ENCODE measurements at places on chromosomes 16 and 17.

- no peaks in the 10 kb centered on the region for H3K4me1 ChIP-seq
- H3K4me3 ChIP-seq: no peak overlapping the region
- H3K27ac ChIP-seq: no peak overlapping the region
- no peak for DNase-seq
Measured at GRCh38 chr17:33647956-33648355, 354.9 kb upstream of the ASIC2 start.

DNA sequence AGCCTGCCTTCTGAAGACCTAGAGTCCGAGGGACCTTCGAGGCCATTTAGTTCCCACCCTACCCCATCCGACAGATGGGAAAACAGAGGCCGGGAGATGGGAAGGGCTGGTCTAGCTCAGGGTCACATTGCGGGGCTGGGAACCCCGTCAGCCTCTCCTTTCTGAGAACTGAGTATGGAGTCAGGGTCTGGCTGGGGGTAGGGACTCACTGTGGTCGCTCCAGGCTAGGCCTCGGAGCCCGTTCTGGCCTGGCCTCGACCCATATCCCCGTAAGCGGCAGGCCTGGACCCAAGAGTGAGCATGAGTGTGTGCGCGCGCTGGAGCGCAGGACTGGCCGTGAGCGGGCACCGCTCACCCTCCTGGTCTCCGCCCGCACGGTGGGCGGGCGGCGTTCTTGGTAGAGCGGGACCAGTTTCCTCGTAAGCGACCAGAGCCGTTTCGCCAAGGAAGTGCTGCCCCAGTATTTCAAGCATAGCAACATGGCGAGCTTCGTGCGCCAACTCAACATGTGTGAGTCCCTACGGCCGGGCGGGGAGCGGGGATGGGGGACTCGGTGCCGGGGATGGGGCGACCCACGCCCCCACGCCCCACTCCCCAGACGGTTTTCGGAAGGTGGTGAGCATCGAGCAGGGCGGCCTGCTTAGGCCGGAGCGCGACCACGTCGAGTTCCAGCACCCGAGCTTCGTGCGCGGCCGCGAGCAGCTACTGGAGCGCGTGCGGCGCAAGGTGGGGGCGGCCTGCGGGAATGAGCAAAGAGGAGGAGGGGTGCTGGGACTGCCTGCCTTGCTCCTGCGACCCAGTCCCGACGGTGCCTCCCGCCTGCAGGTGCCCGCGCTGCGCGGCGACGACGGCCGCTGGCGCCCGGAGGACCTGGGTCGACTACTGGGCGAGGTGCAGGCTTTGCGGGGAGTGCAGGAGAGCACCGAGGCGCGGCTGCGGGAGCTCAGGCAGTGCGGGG lies 855 bp downstream of the HSF4 start:
- H3K27ac ChIP-seq: no peak overlapping the region
- H3K4me3 ChIP-seq: peak overlapping the region; percentile 24
- H3K36me3 ChIP-seq: no peaks in the 10 kb centered on the region
- no peak for DNase-seq
- H3K4me1 ChIP-seq: peaks cover 65% of the 10 kb centered on the region
- H3K27me3 ChIP-seq: peaks cover 92% of the 10 kb centered on the region

DNA sequence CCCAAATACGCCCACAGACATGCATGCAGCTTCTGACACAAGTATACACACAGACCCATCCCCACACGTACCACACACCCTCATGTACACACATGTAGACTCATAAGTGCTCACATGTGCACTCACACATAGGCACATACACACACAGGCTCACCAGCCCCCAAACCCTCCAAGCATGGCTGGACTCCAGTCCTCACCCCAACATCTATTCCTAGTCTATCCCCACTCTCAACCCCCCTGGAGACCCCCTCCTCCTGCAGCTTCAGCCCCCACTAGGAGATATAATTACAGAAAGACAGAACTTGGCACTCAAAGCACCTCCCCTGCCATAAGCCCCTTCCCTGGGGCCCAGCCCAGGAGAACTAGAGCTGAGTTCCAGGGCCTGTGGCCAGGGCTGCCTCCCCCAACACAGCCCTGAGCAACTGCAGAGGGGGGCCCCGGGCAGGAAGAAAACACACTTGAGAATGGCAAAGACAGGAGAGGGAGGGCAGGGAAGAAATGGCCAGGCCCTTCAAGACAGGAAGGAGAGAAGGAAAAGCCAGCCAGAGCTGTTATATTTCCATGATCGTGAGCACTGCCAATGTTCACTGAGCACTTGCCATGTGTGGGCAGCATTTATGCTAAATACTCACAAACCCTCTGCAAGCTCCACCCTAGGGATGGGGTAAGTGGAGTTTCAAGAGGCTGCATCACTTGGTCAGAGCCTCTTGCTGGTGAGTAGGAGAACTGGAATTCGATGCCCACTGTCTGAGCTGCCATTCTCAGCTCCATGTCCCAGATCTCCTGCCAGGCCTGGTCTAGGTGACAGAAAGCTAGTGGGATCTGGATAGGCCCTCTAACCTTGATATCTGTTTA lies 224.5 kb downstream of the ZNF423 start:
- no peaks in the 10 kb centered on the region for H3K36me3 ChIP-seq
- H3K27ac ChIP-seq: no peak overlapping the region
- DNase-seq: no peak
- no peaks in the 10 kb centered on the region for H3K27me3 ChIP-seq
- H3K4me3 ChIP-seq: no peak overlapping the region

DNA sequence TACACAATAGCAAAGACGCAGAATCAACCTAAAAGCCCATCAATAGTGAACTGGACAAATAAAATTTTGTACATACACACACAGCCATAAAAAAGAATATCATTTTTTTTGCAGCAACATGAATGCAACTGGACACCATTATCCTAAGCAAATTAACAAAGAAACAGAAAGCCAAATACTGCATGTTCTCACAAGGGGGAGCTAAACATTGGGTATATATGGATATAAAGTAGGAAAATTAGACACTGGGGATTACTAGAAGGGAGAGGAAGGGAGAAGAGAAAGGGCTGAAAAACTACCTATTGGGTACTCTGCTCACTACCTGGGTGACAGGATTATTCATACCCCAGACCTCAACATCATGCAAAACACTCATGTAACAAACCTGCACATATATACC lies 28.2 kb downstream of the ADAMTS18 start:
- no peak overlapping the region for H3K4me3 ChIP-seq
- no peak for DNase-seq
- H3K4me1 ChIP-seq: no peaks in the 10 kb centered on the region
- H3K36me3 ChIP-seq: no peaks in the 10 kb centered on the region
- H3K27ac ChIP-seq: no peak overlapping the region
- no peaks in the 10 kb centered on the region for H3K27me3 ChIP-seq

DNA sequence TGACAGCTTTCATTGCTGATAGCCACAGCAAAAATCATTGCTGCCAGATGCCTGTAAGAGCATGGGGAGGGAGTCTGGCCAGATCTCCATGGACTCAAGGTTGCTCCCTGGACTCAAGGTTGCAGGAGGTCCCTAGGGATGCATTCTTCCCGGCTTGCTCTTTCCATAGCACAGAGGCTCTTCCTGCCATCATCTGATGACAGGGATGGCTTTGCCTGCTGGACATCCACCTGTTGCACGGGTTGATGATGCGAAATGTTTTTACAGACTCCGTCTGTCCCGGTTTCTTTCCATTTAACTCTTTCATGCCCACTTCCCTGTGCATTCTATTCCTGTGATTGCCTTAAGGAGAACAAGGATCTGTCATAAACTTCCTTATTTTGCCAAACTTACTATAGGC lies 115.6 kb upstream of the HSBP1 start:
- no peaks in the 10 kb centered on the region for H3K36me3 ChIP-seq
- no peaks in the 10 kb centered on the region for H3K27me3 ChIP-seq
- DNase-seq: no peak
- no peak overlapping the region for H3K27ac ChIP-seq

DNA sequence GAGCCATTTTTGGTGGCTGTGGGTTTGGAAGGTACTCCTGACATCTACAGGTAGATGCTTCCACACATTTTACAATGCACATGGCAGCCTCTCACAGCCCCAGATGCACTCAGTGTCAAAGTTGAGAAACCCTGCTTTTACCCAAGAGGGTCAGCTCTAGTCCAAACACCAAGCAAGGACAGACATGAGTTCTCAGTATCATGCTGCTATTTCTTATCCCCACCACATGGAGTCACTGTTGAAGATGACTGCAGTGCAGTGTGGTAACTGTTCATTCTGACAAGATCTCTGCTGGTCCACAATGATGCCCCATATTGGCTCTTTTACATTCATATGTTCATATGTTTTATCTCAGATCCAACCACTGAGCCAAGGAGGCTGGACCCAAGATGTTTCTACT lies 50.5 kb upstream of the SALL1 start:
- no peak overlapping the region for H3K4me3 ChIP-seq
- H3K27ac ChIP-seq: no peak overlapping the region
- no peaks in the 10 kb centered on the region for H3K36me3 ChIP-seq
- H3K27me3 ChIP-seq: no peaks in the 10 kb centered on the region
- DNase-seq: no peak

DNA sequence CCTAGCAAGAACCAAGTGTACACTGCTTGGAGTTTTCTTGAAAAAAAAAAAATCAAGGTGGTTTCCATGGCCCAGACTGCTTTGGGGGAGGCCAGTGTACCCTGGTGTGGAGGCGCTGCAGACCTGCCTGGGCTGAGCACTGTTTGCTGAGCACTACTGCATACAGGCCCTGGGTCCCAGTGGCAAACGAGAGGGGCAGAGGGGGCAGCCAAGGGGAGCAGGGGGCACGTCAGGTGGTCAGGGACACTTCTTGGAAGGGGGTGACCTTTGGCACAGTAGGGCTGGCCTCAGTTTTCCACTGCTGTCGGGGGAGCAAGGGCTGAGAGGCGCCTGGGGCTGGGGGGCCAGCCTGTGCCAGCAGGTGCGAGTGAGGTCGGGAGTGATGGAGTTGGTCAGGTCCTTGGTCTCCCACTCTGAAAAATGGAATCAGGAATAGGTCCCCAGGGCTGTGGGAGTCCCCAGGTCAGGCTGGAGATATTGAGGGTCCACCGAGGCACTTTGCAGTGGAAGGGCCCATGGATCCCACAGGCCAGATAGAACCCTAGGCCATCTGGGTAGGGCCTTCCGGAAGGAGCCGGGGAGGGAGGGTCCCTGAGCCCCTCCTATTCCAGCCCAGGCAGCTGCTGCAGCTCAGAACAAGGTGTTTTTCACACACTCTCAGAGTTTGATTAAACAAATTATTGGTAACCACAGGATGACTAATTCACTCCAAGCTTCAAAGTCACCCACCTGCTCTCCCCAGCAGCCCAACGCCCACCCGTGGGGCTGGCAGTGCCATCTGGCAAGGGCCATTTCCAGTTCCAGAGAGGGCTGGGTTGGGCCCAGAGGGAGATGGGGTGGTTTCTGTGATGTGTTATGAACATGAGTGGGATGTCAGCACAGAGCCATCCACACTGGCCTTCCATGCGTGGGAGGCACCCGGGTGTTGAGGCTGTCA lies 3.5 kb downstream of the ZFPM1 start:
- H3K4me3 ChIP-seq: peak overlapping the region; percentile 56
- no peak for DNase-seq
- no peak overlapping the region for H3K27ac ChIP-seq
- H3K36me3 ChIP-seq: no peaks in the 10 kb centered on the region

- no peak for DNase-seq
- H3K27ac ChIP-seq: no peak overlapping the region
- H3K4me1 ChIP-seq: peaks cover 11% of the 10 kb centered on the region
- H3K4me3 ChIP-seq: no peak overlapping the region
- H3K36me3 ChIP-seq: no peaks in the 10 kb centered on the region
Measured at GRCh38 chr16:4241258-4241927, 487 bp downstream of the SRL start.

DNA sequence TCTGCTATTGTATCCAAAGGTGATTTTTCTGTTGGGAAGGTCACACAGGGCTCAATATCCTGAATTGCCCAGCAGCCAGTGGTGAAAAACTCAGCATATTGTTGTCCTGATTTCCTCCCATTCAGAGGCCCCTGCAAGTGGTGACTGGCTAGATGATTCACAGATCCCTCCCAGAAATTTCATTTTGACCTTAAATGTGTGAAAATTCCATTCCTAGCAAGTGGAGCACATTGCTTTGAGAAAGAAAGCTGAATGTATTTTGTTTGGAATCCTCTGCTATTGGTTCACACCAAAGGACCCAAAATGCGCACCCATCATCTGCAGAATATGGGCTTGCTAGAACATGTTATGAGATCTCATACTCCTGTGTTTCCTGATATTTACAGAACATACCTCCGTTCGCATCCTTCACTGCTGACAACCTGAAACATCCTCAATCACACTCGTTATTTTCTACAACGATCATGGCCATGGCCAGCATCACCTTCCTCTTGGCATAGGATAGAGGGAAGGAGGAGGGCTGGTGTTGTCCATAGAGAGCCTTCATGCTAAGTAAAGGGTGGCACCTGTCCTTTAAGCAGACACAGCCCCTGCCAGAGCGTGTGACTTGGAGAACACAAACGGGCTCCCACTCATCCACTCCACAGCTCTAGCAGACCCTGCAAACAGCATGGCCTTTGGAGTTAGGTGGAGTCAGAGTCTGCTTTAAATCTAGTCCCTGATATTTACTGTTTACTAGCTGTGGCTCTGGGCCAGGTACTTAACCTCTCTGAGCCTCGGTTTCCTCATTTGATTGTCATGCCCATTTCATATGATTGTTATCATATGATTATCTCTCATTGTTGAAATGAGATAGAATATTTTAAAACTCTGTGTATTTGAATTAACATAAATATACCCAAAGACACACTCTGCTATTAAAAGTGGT lies 30.4 kb upstream of the NFAT5 start:
- DNase-seq: no peak
- no peaks in the 10 kb centered on the region for H3K36me3 ChIP-seq
- no peak overlapping the region for H3K4me3 ChIP-seq
- H3K27ac ChIP-seq: no peak overlapping the region
- H3K4me1 ChIP-seq: no peaks in the 10 kb centered on the region

DNA sequence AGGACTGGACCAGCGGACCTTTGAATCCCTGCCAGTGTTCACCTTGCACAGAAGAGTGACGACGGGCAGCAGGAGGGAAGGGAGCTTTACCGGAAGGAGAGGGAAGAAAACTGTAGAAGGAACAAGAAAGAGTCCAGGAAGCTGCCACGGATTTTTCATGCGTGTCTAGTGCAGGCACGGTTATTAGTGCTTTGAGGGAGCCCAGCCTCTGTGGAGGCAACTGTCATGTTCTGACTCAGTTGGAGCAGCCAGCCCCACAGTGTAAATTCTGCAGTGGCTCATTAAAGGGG lies 6.5 kb upstream of the HOXB13 start:
- H3K36me3 ChIP-seq: no peaks in the 10 kb centered on the region
- no peak for DNase-seq

DNA sequence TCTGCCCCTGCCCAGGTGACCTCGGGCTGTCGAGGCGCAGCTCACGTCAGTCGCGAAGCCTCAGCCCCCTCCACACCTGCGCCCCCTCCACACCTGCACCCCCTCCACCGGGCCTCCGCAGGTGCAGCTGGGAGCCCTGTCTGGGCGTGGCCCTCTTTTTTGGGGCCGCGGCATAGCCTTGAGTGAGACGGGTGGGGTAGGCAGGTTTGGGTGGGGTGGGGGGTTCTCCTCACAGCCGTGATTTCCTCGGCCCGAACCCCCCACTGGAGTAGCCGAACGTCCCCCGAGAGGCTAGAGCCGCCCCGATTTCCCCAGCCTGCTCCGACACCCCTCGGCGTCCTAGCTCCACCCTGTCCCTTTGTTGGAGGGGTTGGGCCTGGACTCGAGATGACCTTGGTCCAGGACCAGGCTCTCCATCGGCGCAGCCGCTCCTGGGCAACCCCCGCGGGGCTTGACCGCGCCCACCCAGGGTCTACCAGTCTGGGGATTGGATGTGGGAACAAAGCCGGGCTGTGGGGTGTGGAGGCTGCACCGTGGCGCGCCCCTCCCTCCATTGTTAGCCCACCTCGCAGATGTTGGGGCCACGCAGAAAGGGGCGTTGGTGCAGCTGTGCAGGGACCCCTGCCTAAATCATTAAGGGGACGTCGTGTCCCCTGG lies 626 bp downstream of the TUBB3 start:
- H3K36me3 ChIP-seq: no peaks in the 10 kb centered on the region
- H3K4me1 ChIP-seq: peaks cover 33% of the 10 kb centered on the region
- H3K27me3 ChIP-seq: peaks cover 100% of the 10 kb centered on the region
- no peak overlapping the region for H3K27ac ChIP-seq
- H3K4me3 ChIP-seq: peak overlapping the region; percentile 61
